ENCODE measurements at places on chromosomes 6 and 20. TPM values are rescaled to one million over a fixed set of nuclear protein-coding genes. Genes with fewer than 3 reads are reported as not detected.
A peak's percentile ranks its signal among the peaks of the same experiment; 100 is the strongest.

DNA sequence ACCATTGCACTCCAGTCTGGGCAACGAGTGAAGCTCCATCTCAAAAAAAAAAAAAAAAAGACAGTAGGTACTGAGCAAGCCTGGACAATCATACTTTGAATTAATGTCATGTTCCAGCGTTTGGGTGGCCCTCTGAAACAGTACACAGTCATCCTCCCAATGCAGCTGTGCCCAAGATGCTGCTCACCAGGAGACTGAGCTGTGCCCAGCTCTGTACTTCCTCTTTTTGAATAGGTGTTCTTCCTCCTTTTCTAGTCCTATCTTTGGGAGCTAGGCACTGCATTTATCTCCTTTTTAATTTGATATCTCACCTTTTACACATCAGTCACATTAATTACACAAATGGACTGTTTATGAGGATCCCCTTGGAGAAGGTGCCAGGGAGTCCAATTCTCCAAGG, 101.5 kb downstream of the RPP40 start:
- DNase-seq: no peak

DNA sequence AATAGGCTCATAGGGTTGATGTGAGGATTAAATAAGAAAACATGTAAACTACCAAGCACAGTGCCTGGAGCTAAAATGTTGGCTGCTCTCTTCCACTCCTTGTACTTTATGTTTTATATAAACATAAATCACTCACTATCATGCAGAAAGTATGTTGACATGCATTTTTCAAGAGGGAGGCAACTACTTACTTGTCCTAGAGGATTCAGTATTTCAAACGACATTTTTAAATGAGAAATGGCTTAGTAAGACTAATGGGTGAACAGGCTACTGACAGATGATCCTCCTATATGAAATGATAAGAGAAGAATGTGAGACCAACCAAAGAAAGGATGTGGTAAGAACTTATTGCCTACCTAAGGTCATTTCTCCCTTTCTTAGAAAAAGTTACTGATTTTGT, 21.0 kb downstream of the LATS1 start:
- no peak for DNase-seq

GRCh38 chr6:142765306-142765705, 179.7 kb downstream of the HIVEP2 start:
- DNase-seq: no peak

- DNase-seq: peak; percentile 34
Observed at GRCh38 chr20:20520776-20521175, 152.9 kb downstream of the INSM1 start.

DNA sequence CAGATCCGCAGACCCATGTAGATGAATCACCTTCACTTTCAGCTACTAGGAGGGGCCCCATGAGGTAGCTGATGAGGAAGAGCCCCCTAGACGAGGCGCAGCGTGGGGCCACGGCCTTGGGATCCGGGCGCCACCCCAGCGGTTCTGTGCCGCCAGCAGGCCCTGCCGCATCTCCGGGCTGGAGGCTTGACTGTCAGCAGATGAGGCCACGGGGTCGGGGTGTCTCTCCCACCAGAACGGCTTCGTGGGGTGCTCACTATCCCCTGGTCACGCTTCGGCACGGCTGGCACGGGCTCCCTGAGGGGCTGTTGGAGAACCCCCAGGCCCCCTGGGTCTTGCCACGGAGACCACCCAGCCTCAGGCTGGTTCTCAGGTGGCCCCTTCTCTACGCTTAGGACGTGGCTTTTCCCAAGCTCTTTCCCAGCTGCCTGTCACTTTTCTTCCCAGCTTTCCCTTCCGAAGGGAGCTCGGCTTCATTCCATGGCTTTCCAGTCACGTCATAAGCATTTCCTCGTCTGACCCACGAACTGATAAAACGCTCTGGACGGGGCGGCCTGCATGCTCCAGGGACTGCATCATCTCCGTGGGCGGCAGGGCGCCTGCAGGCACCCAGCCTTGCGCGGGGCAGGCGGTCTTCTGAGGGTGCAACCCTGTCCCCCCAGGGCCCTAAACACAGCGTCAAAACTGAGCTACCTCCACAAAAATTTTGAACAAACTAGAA, 85.9 kb downstream of the THBS2 start:
- DNase-seq: peak; percentile 21

Gene TMEM74B
- not detected for total RNA-seq

GRCh38 chr6:26473758-26474438, 16.1 kb downstream of the BTN2A1 start:
- DNase-seq: peak; percentile 99

GRCh38 chr6:166655251-166655650, 28.2 kb upstream of the RPS6KA2 start:
- DNase-seq: no peak

Gene TINAG
- not detected for total RNA-seq

DNA sequence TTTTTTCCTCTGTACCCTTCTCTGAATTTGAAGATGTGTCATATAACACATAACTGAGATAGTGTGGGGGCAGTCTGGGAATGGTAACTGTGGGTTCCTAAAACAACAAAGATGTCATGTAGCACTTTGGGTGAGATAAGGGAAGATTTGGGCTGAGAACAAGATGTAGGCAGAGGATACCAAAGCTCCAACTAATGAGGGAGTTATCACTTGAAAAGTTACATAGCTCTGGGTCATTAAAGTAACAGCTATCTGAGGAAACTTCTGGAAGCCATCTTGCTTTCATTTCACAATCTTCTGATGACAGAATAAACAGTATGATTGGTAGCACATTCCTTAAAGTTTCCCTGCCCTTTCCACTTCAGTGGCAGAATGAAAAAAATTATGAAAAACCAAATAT, 255.4 kb downstream of the TBX18 start:
- DNase-seq: no peak

GRCh38 chr20:10982692-10983091, 308.9 kb upstream of the JAG1 start:
- DNase-seq: peak; percentile 86

Gene BPI
- total RNA-seq: 0.29 TPM

DNA sequence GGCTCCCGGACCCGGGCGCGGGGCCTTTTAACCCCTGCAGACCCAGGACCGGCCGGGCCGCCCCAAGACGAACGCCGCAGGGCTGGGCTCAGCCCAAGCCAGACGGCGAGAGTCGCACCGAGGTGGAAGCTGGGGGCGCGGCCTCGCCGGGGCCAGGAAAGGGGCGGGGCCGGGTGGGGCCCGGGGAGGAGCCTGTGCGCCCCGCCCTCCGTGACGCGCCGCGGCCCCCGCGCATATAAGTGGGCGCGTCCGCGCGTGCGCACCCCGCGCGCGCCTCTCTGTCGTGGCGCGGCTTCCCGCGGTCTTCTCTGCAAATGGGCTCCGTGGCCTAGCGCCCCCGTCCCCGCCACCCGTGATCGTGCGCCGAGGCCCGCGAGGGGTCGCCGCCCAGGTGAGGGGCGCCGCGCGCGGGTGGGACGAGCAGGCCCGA, at the start of gene PPDPF:
TSS of gene PPDPF (plus strand) at position 262 of the 430 bp plus-strand sequence. CDS start 544 bp downstream, outside the sequence.
- DNase-seq: peak; percentile 80

DNA sequence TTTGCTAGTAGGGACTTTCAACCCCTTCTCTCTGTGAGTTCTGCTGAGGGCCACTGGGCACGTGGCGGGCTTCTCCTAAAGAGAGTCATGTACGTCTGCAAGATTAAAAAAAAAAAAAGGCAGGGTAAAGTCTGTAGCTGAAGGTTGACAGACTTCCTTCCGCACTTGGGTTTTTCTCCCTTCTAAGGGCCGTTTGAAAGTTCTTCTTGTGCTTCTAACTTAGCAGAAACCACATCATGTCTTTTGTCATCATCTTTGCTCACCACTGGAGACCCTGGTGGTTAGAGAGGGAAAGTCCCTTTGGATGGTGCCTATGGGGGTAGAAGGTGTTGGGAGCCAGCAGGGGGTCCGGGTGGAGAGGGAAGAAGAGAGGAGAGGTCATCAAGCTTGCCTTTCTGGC, 31.4 kb downstream of the PRDM1 start:
- DNase-seq: no peak

Gene XKR7
- total RNA-seq: not detected

Gene SRC
- total RNA-seq: 11.3 TPM

Gene STK4
- total RNA-seq: 26.2 TPM

Gene LY86
- total RNA-seq: not detected

GRCh38 chr6:151075930-151076555, 163.7 kb upstream of the AKAP12 start:
- DNase-seq: no peak

GRCh38 chr20:45407783-45408645, at the start of gene DBNDD2:
DBNDD2 (plus strand) TSS chr20:45408289; CDS start chr20:45408468, 179 bp downstream.
- DNase-seq: no peak

Gene PSMA7
- 878 TPM for total RNA-seq

GRCh38 chr6:89475634-89476033, 42.7 kb downstream of the ANKRD6 start:
- peak; percentile 64 for DNase-seq

- DNase-seq: no peak
Observed at GRCh38 chr6:110575925-110576463, 99.6 kb upstream of the SLC22A16 start.

DNA sequence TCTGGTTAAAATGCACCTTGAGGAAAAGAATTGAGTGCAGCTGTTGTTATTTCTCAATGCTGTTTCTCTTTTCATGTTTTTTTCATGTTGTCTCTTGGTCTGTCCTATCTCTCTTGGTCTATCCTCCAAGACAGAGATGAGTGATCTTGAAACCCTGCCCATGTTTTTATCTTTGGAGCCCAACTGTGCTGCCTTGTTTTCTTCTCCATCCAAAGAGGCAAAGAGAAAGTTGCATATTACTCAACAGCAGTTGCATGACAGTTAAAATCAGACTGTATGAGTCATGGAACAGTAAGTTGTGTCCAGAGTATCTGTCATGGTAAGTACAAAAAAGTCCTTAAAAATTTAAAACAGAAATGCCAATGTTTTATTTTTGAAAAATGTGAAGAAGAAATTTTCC, 26.2 kb downstream of the BCAS1 start:
- peak; percentile 87 for DNase-seq

DNA sequence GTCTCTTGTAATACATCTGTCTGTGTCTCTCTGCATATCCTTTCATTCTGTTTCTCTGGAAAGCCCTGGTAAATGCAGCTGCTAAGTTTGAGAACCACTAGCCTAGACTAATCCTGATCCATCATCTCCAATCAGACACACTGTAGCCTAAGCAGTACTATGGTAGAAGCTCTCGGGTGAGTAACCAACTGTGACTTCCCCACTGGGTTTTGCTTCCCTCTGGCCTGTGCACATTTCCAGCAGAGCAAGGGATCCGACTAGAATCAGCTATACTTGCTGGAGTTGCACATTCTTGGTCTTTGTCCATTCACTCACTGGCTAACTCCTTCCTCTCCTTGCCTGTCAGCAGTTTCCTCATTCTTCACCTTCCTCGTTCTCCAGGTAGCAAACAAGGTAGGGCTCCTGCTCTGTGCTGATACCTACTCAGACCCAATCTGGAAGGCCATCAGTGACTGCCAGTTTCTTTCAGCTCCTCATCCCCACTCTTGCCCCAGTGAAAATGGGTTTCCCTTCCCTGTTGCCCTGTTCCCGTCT, 184.2 kb downstream of the PLCB4 start:
- no peak for DNase-seq

Gene PPP1R14C
- total RNA-seq: not detected

DNA sequence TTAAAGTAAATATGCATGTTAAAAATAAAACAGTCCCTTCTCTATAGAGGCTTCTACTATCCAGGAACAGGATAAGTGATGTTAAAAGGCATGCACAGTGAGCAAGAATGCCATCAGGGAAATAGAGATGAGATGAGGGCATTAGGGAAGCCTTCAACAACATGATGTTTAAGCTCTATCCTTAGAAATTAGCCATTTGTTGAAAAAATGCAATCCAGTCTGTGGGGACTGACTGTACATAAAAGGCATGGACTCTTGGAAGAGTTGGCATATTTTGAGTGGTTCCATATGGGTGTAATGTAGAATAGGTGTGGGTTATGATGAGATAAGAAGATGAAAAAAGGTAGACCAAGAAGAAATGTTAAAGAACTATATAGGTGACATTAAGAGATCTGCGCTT, 5.8 kb downstream of the KIAA0319 start:
- DNase-seq: no peak

DNA sequence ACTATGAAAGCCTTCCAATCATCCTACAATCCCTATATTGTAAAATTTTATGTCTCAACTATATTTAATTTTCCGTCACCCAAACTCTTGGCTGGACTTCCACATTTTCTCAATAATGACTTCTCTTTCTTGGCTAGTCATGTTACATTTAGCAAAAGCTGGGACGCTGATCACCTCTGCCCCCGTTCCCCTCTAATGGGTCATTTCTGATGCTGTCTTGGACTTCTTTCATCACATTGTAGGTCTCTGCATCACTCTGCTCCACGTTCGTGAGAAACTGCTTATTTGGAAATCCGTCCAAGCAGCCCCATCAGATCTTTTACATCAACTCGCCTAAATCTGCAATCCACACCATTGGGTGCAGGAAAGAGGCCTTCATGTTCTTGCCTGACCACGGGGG, 203.8 kb downstream of the MYLK4 start:
- no peak for DNase-seq

GRCh38 chr6:69914015-69914485, 47.7 kb downstream of the COL19A1 start:
- DNase-seq: no peak

- DNase-seq: no peak
Observed at GRCh38 chr20:36086767-36087166, 67.8 kb upstream of the EPB41L1 start.

DNA sequence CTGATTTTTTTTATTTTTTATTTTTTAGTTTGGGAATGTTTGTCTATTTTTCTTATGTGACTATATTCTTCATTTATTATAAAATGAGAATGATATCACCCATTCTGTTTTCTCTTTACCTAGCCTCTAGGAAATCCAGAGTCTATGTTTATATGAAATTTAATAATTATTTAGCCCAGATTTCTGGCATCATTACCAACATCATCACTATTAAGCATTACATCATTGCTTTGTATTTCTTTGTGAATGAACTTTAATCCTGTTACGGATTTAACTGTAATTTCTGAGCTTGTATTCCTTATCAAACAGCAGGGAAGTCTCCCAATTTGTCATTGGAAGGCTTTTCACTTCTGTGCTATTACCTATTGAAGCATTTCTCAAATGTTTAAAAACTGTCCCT, 72.7 kb upstream of the NOX3 start:
- no peak for DNase-seq

DNA sequence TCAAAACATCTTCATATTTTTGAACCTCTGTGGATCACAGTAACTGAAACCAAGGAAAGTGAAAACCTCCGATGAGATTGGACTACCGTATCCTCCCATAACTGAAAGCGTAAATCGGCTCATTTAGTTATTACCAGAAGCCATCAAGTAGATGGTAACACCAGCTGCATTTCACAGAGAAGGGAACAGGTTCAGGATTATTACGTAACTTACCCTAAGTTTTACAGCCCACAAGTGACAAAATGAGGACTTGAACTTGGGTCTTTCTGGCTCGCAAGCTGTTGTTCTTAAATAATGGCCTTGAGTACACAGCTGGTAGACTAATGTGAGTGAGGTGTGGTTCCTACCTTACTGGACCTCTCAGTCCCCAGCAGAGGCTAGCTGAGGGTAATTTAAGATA, 37.9 kb upstream of the CBLN4 start:
- DNase-seq: no peak

Gene HLA-DRA
- total RNA-seq: 21.4 TPM

- DNase-seq: no peak
Observed at GRCh38 chr20:22986601-22987000, 48.5 kb upstream of the SSTR4 start.
